ENCODE measurements at places on chromosomes 5 and 9.

- no peak for DNase-seq
Measured at GRCh38 chr5:32283539-32284377, 29.0 kb downstream of the MTMR12 start.

DNA sequence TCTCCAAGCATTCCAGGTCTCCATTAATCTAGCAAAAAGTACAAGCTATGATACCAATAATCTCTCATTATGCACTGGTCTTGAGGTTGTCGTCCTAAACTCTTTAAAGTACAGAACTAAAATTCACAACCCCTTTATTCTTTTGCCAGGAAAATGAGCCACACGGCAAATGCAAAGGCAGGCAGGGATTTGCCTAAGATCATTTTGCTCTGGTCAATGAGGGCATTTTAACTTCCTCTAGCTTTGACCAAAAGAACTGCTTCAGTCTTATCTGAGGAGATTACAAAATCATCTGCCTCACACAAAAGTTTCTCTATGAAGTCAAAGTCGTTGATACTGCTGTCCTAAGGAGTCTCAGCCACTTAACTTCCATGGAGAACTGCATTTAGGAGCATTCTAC, 51.8 kb downstream of the EPB41L4B start:
- no peak for DNase-seq

GRCh38 chr5:2529371-2530092, 221.9 kb downstream of the IRX2 start:
- no peak for DNase-seq

DNA sequence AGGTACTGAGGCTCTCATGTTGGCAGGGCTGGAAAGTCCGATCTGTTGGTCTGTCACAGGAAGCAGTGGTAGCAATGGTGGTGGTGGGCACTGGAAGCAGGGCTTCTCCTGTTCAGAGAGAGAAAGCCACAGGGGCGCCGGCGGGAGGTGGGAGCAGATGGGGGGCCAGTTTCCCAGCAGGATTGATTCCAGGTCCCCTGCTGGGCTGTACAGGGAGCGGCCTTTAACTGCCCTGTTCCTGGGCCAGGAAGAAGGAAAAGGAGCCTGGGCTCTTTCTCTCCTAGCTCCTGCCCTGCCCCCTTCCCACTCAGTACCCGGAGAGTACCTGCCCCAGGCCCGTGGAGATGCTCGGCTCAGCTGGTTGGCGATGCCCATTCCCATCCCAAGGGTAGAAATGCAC, 2.6 kb upstream of the DAB2IP start:
- no peak for DNase-seq

DNA sequence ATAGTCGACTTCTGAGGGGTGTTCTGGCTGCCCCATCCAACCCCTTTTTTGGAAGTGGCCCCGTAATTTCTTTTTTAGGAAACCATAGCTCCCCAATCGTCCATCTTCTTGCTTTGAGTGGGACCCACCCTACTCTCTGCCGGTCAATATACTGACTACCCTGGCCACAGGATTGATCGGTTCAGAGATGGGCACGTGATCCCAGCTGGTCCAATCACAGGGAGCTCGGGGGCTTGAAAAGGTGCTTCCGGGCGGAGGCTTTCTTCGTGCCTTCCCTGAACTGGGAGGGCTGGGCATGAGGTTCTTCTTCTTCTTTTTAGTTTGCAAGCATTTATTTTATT, 78.7 kb upstream of the SH3PXD2B start:
- DNase-seq, result no peak

DNA sequence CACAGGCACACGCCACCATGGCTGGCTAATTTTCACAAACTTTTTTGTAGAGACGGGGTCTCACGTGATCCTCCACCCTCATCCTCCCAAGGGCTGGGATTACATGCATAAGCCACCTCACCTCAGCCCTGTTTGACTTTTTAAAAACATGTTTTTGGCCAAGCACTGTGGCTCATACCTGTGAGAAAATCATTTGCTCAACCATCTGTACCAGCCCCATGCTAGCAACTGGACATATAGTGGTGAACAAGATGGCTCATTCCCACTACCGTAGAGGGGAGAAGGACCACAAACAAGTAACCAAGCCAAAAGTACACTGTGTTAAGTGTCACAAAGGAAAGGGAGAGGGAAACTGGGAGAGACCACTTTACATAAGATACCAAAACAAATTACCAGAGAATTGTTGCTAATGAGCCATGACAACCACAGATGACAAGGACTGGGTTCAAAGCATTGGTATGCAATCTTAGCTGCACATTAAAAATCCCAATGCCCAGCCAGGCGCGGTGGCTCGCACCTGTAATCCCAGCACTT, 19.2 kb downstream of the PPP2CA start:
- DNase-seq, result no peak

DNA sequence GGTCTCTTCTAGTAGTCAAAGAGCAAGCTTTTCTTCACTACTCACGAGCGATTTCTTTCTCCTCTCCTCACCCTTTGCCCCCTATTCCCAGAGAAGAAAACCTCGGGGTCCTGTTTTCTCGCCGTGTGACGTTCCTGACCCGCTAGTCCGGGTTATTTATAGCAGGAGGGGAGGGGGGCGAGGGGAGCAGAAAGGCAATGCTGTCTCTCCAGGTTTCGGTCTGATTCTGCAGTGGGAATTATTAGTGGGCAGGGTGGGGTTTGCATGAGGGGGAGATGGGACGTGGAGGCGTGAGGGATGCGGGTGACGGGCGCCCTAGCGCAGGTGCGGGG, 847 bp upstream of the GABRB2 start:
- no peak for DNase-seq

- DNase-seq, result no peak
Measured at GRCh38 chr9:114097613-114098020, 1.5 kb downstream of the KIF12 start.

DNA sequence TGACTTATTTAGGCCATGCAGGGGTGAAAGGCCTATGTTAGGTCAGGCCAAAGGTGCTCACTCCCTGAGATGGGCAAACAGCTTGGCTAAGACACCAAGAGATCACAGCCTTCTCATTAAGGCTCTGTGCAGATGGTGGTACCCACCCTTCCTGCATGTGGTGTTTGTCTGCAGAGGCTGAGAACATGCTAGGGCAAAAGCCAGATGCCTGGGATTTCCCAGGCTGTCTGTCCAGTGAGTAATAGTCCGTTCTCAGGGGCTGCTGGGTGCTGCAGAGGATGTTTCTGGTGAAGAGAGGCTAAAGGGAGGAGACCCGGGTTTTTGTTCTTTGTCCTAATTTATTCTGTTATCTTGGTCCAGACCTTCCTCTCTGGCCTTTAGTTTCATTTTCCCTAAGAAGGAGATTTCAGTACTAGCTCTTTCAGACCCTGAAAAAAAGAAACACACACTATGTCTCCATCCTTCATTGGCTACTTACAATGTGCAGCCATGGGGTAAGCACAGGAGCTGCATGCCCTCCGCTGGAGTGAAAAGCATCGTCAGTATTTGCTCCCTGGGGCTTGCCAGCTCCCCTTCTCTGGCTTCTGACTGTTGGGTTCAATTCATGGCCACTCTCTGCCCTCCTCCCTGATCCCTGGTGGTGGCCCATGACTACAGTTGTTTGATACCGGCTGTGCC, 23.4 kb upstream of the GLRA1 start:
- no peak for DNase-seq

- no peak for DNase-seq
Measured at GRCh38 chr5:133373121-133373870, 239.0 kb downstream of the FSTL4 start.

GRCh38 chr9:3151672-3152576, 308.0 kb upstream of the PUM3 start:
- no peak for DNase-seq

DNA sequence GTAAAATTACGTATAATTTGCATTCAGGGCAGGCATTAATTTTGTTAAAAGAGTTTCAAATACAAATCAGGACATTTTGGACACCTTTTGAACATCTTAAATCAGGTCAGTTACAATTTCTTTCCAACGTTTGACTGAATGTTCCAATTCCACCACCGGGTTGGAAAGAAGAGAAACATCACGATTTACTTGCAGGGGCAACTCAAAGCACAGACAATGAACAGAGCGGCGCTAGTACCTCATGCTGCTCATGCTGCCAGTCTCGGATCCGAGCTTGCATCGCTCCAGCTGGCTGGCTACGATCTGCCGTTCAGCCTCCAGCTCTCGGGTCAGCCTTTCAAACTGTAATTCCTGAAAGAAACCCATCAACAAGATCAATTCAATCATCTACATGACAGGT, 339.5 kb downstream of the CTNND2 start:
- no peak for DNase-seq

- no peak for DNase-seq
Measured at GRCh38 chr9:137306850-137307254, 4.8 kb upstream of the NRARP start.

DNA sequence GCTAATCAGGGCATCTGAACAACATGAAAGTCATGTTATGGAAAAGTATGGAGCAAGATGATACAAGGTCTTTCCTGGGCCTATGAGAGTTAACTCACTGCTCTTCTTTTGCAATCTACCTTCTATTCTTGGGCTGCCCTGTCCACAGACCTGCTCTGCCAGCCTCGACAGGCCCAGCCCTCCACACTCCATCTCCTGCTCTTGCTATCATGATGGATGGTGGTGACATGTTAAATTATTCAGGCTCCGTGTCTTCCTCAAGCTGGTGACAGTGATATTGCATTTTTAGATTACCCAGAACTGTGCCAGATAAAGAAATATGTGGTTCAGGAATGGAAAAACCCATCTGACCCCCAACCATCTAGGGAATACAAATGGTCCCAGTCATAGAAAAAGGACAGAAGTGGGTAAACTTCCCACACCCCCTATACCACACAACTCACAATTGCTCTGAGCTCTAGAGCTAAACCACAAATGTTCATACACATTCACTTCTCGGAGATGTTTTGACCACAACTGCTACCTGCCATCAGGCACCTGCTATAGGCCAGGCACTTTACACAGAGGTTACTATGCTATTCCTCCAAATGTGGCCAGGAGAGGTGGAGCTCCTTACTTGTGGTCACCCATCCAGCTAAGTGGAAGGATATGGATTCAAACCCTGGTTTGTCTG, 311.3 kb downstream of the ASTN2 start:
- no peak for DNase-seq

DNA sequence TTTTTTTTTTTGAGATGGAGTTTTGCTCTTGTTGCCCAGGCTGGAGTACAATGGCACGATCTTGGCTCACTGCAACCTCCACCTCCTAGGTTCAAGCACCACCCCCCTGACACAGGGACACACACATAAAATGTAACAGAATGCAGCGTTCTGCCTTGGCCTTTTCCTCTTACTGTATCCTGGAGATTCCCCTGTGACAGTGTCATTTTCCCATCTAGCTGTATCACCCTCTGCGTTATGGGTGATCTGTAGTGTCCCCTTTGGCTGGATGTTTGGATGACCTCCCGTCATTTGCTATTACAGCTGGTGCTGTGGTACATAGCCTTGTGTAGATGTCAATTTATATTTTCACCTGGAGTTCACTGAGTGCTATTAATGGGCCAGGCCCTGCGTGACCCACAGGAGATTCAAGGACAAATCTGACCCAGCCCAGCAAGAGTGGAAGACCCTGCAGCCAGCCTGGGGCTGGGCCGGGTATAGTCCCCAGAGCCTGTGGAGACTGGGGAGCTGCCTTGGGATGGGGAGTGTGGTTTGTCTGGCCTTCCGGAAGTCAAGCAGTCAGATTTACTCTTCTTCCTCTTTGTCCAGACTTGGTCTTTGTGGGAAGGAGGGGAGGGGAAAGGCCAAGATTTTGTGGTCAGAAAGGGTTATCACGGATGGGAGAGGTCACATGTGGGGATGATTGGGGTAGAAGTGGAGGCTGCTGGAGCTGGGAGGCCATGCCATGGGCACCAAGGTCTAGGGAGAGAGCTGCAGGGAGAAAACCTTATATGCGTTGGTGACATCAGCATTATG, 43.6 kb downstream of the ERGIC1 start:
- no peak for DNase-seq

- no peak for DNase-seq
Measured at GRCh38 chr5:58048185-58048925, 411.5 kb downstream of the PLK2 start.

DNA sequence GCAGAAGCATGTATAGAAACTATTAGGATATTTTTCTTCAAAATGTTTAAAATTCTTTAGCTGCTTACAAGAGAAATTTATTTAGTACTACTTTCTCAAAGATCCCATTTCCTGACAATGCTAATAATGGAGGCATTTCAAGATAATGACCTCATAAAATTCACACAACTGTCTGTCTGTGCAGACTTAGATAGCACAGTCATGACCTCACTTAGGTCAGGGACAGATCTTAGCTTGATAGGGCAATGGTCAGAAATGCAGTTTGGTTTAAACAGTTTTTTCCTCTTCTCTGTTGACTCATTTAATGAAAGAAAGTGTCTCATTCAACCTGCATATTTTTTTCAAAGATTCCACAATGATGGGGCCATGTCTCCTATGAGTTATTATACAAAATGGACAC, 128.4 kb downstream of the GRIA1 start:
- DNase-seq, result no peak

DNA sequence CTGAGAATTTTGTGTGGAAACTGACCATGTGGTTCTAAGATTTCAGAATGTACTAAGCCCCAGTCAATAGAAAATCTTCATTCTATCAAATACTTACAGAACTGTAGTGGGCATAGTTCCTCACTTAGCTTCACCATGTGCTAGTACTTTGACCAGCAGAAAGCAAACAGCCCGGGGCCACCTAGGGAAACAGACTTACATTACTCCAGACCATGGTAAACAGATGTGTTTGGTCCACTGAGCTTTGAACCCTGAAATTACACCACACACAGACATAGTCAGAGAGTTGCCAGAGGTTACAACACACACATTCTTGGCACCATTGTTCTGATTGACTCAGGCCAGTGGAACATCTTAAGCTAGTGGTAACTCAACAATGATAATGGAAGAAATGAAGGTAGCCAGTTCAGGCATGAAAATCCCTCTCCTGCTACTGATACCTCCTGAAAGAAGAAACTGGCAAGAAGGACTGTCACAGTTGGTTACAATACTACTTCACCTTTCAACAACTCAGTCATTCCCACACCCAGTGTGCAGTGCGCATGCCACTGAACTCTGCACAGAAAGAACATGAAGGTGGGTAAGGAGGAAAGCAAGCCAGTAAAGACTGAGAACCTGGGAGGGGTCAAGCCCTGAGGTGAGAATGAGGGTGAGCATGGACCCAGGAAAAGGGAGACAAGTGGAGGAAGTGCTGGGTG, 18.7 kb upstream of the LECT2 start:
- DNase-seq, result no peak

DNA sequence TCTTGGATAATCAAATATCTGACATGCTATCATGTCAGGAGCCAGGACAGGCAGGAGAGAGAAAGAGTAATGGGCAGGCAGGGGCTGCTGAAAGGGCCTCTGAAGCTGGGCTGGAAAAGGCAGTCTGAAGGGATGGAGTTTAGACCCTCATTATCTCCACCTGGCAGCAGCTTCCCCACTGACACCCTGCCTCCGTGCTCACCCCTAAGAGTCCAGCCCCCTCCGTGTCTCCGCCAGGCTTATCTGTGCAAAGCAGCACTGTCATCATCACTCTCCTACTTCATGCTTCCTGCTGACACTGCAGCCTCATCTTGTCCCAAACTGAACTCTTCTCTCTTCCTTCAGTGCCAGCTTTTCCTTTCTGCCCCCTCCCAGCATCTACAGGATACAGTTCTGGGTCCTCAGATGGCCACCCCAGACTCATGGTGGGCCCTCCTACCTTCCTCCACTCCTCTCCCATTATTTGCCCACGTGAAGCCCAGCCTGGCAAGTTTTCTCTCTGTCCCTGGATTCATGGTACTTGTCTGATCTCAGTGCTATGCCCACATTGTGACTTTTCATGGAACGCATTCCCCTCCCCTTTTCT, 70.9 kb upstream of the KLF9 start:
- no peak for DNase-seq
